Urothelium cell line (cell line): ENCODE measurements at places on chromosomes 5 and 9.
A peak's percentile ranks its signal among the peaks of the same experiment; 100 is the strongest.

DNA sequence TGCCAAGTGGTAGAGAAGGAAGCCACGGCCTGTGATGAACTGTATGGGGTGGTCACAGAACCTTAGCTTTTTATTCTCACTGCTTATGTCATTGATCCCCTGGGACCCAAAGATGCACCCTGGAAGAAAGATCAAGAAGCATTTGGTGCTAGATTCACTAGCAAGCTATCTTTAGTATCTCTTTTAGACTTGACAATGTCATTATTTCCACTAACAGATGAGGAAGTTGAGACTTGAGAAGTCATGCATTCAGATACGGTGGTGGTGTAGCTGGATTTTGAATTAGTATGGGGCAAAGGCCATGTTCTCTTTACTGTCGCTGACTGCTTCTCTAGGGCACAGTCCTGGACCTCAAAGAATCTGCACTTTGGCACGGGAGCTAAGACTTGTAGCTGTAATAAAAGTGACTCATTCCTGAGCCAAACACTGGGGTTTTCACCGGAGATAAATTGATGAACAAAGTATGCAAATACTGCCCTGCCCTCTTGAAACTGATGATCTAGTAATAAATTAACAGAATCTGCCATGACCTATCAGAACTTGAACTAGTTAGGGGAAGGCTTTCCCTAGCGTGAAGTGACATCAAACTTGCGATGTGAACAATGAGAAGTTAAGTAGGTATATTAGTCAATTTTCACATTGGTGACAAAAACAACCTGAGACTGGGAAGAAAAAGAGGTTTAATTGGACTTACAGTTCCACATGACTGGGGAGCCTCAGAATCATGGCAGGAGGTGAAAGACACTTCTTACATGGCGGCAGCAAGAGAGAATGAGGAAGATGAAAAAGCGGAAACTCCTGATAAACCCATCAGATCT is 5.4 kb downstream of the GDA start:
- DNase-seq: peak; percentile 22

DNA sequence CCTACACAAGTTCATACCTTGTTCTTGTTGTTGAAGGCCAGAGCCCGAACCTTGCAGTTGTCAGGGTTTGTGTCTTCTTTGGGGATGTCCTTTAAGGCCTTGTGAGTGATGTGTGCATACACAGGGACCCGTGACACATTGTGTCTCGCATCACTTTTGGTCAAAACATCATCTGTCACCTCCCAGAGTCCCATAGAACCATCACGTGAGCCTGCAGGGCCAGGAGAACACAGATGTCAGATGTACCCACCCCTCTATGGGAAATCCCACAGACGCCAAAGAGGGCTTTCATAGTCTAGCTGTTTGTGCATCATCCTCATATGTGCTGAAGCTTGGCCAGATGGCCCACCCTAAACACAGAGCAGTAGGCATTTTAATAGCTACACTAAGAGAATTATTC is 28.2 kb downstream of the DCAF12 start:
- DNase-seq: no peak

DNA sequence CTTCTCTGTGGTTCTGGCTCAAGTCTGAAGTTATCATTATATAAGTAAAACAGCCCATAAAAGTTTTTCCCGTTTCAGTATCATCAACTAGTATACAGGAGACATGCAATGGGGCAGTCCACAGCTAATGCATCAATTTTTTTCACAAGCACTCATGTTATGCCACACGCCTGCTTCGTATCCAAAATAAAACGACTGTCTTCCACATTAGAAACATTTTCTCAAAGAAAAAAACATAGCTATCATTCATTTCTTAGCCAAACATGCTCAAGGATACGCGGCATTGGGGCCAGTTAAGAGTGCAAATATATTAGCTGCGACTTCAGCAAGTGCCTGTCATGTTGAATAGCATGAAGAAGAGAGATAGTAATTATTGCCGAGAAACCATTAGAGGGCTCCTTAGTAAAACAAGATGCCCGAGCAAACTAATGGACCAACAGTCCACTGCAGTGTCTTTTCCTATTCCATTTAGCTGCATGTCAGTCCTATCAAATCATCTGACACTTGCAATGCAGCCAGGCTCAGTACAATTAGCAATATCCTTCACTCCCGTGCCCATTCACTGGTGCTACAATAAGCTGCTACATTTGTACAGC is 68.5 kb downstream of the BNC2 start:
- no peak for DNase-seq

DNA sequence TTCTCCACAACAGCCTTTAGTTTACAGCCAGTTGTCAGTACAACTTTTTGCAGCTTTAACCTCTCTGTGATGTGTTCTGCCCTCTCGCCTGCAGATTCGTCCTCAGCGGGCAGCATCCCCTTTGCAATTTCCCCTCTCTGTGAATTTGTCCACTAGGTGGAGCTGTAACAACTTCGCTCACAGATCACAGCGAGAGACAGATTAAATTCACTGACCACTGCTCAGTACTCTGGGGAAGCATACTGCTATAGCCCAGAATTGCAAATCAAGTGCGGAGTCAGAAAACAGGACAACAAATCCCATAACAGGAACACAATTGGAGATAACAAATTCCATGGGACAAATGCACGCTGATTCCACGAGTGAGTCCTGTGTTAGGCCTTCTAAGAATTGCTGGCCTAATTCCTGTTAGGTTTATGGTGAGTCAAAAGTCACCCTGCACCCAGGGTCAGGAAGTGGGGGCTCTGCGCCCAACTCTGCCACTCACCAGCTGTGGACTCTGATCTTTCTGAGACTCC is 2124.9 kb downstream of the MAT2B start:
- DNase-seq: peak; percentile 61

DNA sequence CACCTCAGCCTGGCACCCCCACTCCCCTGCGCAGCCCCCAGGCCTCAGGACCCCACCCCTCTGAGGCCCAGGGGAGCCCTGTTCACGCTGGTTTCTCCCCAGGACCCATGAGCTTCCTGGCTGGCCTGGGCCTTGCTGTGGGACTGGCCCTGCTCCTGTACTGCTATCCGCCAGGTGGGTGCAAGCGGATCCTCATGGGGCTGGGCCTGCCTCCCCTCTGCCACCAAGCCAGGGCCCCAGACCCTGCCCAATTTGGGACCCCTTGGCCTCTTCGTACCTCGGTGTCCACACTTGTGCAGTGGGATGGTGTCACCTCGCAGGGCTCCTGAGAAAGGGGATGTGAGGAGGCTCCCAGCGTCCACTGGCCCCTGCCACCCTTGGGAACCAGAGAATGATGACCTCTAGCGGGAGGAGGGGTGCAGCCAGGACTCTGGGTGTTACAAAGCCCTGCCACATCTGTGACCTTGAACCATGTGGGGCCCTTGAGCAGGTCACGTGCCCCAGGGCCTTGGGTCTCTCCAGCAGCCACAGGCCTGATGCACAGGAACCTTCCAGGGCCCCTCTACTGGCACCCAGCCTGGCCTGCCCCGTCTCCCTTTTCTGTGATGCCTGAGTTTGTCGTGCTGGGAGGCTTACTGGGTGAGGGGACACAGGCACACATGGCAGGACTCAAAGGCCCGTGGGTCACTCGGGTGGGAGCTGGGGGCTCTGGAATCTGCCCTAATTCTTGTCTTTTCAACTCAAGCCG is 16.3 kb downstream of the CARD19 start:
- DNase-seq: no peak

- peak; percentile 60 for DNase-seq
Observed at GRCh38 chr5:135457424-135458071, 5.4 kb upstream of the TIFAB start.

GRCh38 chr9:98176391-98177259 is 15.8 kb downstream of the CORO2A start:
- DNase-seq: no peak

- DNase-seq: no peak
Observed at GRCh38 chr5:128408622-128409021, 129.4 kb downstream of the FBN2 start.

GRCh38 chr9:136438548-136439480 is 831 bp downstream of the INPP5E start:
- peak; percentile 44 for DNase-seq
